ENCODE measurements at places on chromosomes 12 and 14.

DNA sequence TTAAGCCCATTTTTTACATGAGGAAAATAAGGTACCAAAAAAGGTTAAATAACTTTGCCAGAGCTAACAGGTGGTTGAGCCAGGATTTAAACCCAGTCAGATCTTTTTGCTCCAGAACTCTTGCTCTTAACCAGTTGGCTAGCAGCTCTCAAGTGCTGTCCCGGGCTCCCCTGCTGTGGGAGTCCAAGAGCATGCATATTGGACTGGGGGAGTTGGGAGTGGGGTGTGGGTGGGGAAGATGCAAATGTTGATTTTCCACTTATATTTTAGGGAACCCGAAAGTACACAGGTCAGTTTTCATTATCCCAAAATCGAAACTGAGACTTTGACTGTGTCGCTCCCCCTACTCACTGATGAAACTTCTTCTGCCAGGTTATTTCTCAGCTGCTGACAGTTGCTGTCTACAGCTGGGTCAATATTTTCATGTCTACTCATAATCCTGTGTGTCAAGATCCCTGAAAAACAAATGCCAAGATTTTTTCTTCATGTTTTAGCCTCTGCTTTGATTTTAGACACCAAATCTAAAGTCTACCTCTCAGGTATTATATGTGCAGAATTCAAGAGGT, 172.3 kb upstream of the TMPO start:
- DNase-seq: no peak

DNA sequence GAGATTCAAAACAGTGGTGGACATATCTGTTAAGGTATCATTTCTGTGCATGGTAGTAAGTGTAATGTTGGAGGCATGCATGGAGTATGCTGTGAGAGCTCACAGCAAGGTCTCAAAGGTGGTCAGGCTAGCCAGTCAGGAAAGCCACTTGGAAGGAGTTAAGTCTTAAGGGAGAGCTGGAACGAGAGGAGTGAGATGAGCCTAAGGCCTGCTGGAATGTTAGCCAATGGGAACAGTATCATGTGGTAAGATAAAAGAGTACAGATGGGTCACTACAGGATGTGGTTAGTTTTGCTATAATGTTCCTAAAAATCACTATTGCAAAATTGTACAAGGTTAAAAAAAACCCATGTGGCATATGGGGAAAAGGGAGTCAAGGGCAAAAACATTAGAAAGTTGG, 311.7 kb upstream of the E2F7 start:
- DNase-seq: no peak

- no peak for DNase-seq
These were observed 2.4 kb upstream of the ADCY4 start for GRCh38 chr14:24337144-24337823.

GRCh38 chr14:66495218-66496098, 9.3 kb downstream of the CCDC196 start:
- DNase-seq: peak; percentile 4

GRCh38 chr14:69635981-69636639, 24.7 kb downstream of the SUSD6 start:
- DNase-seq: no peak

DNA sequence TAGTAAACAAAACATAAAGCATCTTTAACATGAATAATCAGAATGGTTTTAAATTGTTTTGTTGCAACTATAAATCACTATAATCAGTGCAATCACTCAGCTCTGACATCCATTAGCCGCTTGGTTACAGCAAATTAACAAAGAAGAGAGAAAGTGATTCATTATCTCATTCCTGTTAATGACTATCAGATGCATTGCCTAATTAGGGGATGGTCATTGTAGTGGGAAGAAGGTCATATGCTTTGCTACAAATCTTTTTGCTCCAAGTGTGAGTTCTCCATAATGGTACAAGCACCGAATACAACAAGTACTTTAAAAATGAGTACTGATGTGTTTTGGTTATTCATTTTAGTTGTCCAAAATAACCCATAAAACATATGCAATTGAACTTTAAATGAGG, 272.0 kb downstream of the AKAP6 start:
- no peak for DNase-seq
